ENCODE measurements at places on chromosomes 16 and 17.
A peak's percentile ranks its signal among the peaks of the same experiment; 100 is the strongest.

GRCh38 chr17:50051082-50051576 is 4.8 kb upstream of the ITGA3 start:
- DNase-seq: peak; percentile 82

DNA sequence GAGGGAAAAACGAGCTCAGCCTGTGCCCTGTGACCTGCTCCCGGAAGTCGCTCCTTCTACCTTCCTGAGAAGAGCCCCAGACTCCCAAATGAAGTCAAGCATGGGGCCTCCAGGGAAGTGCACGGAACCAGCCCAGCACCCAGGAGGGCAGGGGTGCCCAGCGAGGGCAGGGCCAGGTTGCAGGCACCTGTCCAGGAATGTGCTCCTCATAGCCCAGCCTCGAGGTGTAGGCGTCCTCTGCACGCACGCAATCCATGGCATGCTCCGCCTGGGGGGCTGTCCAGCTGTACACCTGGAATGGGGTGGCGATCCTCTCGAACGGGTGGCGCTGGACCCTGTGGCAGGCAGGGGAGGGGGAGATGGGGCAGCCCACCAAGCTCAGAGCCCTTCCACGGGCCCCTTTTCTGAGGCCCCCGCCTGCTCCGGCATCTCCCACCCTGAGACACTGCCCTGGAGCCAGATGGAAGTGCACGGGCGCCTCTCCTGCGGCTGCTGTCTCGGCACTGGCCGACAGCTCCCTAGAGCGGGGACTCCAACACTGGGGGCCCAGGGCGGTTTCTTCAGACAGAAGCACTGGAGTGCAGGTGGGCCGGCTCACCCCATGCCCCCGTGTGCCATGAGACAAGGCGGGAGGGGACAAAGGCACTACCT is 10.9 kb downstream of the CLUH start:
- no peak for DNase-seq

DNA sequence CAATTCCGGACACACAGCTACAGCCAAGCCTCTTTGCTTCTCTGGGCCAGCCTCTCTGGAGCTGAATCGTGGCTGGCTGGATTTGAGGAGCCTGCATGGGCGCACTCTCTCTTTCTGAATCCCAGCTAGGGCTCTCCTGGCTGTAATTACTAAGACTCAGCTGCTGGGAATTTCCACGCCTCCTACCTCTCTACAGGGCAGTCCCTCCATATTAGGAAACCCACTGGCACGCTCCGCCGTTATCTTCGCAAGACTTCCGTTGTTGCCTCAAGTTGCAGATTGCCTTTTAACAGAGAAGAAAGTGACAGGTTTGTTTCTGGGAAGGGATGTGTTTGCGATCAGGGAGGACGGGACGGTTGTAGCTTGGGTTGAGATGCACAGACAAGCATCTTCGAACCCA is 188.4 kb upstream of the NLRP1 start:
- no peak for DNase-seq

DNA sequence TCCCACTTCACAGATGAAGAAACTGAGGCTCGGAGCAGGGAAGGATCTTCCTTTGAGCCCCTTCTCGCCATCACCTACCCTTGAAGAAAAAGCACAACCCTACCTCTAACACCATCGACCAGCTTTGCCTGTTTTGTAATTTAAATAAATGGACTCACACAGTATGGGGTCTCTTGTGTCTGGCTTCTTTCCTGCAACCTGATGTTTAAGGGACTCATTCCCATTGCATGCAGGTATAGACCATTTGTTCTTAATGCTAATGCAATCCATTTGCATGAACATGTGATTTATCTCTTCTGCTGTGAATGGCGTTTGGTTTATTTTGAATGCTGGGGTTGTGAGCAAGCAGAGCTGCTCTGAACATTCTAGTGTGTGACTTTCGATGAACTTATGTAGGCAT is 150.8 kb upstream of the FOXF1 start:
- no peak for DNase-seq

DNA sequence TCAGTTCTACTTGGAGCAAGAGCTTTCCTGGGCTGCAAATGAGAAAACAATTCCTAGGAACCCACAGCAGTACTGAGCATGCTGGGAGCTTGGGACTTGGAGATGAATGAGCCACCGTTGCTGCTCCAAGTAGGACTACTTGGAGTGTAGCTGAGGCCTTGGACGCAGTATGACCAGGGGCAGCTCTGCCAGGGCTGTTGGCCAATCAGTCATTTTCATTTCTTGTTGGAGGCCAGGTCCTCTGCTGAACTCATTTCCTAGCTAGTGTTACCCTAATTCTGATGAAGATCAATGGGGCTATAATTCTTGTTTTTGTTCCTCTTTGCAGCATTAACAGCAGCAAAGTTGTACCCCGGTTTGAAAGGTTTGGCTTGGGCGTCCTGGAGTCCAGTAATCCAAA is 8.0 kb upstream of the LGALS9 start:
- DNase-seq: no peak

DNA sequence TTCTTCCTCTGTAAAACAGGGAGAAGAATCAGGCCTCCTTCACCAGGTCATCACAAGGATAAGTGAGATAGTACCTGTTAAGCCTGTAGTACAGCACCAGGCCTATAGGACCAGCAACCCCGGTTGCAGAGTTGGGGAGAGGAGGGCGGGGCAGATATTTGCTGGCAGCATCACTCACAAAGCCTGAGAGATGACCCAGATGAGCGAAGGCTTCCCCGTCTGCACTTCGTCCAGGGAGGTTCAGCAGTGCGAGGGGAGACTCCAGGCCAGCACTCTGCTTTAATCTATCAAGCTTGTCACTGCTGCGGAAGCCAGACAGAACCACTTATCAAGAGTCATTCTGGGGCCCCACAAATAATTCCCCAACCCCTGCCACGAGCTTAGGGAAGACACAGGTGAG is 15.8 kb upstream of the RBBP6 start:
- no peak for DNase-seq

- DNase-seq: no peak
Observed at GRCh38 chr17:36674278-36674650, 72.9 kb downstream of the MRM1 start.

- no peak for DNase-seq
Observed at GRCh38 chr17:48850792-48851323, 20.0 kb downstream of the CALCOCO2 start.

DNA sequence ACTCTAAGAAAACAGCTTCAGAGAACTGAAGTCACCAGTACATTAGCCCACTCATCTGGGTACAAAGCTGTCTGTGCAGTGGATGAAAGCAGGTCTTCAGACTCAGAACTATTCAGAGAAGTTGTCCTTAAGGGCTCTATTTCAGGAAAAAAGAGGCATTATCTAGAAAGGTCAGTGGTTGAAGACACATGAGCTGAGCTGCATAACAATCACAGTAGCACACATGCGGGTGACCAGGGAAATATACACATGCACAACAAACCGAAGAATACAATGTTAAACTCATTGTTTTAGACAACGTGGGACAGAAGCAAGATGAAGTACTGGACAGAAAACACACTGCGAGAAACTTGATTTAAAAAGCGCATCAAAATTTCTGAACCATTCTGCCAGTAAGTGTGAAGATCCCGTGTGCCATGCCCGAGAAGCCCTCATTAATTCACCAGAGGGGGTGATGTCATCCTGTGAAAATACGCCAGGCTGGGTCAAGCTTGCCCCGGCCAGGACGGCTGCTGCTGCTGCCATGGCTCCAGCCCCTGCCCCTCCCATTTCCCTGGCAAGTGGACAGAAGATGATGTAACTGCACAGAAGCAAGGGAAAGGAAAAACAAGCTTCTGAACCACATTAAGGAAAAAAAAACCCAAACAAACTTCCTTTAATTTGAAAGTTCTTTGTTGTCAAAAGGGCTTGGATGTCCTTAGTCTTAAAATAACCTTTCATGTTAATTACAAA is 10.1 kb downstream of the DYNC1LI2 start:
- peak; percentile 69 for DNase-seq

DNA sequence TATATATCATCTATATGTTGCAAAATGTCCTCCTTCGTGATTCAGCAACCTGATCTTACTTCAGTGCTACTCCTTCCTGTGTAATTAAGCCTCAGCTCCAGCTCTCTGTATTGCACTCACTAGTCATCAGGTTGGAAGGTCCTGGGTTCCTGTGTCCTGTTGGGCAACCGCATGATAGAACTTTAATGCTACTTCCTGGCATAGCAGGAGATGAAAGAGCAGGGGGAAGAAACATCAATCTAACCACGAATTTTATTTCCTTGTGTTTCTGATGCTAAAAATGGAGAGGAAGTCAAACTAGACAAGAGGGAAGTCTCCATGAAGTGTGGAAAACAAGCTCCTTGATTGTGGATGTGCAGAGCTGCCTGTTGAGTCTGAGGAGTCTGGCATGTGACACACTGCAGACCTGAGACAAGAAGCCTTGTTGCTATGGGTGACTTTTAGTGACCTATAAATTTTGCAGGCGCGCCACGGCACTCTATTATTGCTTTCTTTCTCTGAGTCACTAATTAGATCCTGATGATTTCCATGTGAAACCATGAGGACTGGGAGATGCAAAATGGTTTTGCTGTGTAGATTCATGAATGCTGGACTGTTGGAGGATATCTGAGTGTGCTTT is 25.6 kb downstream of the IGSF6 start:
- DNase-seq: peak; percentile 92

DNA sequence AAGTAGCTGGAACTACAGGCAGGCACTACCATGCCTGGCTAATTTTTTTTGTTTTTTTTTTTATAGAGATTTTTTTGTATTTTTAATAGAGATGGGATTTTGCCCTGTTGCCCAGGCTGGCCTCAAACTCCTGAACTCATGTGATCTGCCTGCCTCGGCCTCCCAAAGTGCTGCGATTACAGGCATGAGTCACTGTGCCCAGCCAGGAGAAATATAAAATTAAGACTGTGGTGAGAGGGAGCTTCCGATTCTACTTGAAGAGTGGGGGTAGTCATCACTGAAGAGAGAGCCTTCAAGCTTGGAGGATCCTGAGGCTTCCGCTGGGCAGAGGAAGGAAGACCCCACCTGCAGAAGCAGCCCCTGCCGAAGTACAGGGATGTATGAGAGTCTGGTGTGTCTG is 34.4 kb upstream of the RGS9 start:
- no peak for DNase-seq

DNA sequence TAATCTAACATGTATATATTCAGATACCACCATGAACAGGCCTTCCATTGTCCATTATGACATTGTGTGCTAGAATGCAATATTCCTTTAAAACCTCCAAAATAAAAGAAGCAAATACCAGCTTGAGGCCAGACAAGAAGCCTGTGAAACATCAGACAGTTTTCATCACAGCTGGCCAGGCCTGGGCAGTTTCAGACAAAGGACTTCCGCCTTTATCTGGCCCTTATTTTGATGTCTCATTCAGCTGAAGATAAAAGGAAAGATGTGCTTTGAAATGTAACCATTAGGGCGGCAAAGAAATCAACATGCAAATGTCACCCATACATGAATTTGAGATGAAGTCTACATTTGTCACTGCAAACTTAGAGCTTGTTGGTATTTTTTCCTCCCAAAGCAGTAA is 737.5 kb downstream of the KCNJ2 start:
- no peak for DNase-seq

- no peak for DNase-seq
Observed at GRCh38 chr16:23482778-23483177, 27.5 kb downstream of the GGA2 start.

DNA sequence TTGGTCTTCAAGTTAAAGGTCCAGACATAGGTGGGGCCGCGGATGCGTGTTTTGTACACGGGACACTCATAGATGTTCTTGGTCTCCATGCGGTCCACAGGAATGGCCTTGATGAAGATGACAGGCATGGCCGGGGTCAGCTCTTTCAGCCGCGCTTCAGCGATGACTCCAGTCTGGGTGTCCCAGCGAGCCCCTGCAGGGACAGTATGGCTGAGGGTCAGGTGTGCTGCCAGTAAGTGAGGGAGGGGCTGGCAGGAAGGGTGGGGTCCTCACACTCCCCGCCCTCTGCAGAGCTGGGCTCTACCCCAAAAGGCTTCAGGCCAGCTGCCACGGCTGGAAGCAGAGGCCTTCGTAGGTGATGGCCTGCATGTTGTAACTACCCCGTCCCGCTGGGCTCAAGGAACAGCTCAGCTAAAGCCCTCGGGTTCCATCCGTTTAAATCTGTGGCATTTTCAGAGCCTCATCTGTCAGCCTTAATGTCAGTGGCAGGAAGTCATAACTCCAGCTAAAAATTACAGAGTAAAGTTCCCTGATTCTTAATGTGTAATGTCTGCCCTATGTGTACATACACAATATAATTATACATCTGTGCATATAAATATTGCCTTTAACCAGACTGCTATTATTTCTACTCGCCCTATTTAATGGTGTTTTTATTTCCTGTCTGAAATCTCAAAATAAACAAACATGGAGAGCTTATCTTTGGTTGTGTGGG is 45.7 kb downstream of the PGS1 start:
- no peak for DNase-seq

- DNase-seq: no peak
Observed at GRCh38 chr17:6756425-6757031, 682 bp downstream of the XAF1 start.

DNA sequence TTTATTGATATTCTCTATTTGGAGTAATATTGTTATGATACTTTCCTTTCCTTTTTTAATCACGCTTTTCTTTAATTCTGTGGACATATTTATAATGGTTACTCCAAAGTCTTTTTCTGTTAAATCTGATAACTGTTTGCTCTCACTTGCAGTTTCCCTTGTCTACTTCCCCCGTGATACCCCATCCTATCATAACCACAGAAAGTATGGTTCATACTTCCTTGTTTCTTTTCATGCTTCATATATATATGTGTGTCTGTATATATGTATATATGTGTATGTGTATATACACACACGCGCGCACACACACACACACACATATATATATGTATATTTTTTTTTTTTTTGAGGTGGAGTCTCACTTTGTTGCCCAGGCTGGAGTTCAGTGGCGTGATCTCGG is 23.5 kb downstream of the SPECC1 start:
- DNase-seq: no peak
